Non-pigmented ciliary epithelial cell (primary cell): ENCODE measurements at places on chromosomes 2 and 18.

DNA sequence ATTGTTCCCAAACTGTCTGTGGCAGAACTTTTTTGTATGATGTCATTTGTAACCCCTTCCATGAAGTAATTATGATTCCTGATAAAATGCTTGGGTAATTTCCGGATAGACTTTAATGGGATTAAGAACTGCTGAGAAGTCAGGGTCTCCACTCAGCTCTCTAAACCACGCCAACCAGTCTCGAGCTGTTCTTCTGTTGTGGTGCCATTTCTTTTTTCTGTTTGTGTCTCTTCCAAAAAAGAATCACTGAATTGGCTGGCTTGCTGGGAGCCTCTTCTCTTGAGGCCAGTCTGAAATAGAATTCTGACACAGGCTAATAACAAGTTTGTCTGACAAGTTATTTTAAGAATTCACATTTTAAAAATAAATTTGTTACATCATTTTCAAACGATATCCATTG, 198.9 kb downstream of the BCL2 start:
- no peak for DNase-seq

DNA sequence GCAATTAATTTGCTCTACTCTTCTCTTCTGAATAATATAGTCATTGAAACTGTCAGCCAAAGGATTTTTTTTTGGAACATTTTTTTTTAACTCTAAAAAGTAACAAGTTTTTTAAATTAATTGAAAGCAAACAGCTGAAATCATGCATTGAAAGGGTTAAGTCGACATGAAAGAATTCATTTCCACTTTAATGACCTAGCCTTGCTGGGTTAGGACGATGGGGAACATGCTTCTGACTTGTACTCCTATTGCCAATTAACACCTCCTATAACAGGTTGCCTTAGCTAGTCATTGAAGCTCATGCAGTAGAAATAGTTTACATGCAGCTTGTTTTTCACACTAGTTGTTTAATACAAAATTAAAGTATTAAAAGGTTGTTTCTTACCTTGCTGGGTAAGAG, 47.8 kb downstream of the PSMD14 start:
- DNase-seq = no peak

- DNase-seq = no peak
These were observed 229.6 kb downstream of the ZEB2 start for GRCh38 chr2:144290276-144290675.

- no peak for DNase-seq
These were observed 424.5 kb downstream of the STK39 start for GRCh38 chr2:167822690-167823465.

- peak; percentile 15 for DNase-seq
These were observed 759 bp downstream of the PPP4R3B start for GRCh38 chr2:55616551-55617174.

- no peak for DNase-seq
These were observed 165.0 kb downstream of the ANKRD30B start for GRCh38 chr18:14912967-14913366.

DNA sequence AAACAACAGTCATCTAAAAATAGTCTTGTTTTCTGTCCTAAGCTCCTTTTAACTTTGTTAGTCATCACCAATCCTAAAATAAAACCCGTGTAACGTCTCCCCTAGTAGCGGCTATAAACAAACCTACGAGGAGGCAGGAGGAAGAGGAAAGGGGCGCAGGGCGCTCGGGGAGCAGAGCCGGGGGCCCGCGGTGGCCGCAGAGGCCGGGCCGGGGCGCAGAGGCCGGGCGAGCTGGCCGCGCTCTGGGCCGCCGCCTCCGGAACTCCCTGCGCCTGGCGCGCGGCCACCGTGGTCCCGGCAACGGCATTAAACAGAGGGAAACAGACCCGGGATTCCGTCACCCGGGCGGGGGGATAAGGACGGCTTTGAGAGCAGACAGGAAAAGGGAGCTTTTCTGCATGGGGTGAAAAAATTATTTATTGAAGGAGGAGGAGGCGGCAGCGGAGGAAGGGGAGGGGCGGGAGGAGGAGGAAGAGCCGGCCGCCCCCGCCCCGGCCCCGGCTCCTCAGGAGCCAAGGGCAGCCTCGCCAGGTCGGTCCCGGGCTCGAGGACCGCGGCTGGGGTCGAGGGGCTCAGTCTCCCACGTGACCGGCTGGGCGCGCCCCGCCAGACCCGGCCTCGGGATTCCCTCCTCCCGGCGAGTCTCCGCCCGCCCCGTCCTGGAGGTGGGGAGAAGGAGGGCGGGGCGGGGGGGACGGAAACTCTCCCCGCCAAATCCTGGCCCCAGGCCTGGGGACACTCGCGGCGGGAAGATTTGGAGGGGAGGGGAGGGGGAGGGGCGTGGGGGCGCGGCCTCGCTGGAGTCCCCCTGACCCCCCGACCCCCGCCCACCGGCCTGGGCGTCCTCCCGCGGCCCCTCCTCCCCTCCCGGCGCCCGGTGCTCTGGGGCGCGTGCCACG, 1.8 kb upstream of the NFATC1 start:
- no peak for DNase-seq
